Ovary (tissue), 10 donors: ENCODE measurements at places on chromosomes 1 and 21. TPM values are rescaled to one million over a fixed set of nuclear protein-coding genes. Genes with fewer than 3 reads are reported as not detected.

The NOS1AP gene
- 1.8 TPM for total RNA-seq

- no peaks in the 10 kb centered on the region for H3K36me3 ChIP-seq
- no peak overlapping the region for H3K27ac ChIP-seq
- DNase-seq = no peak
- H3K27me3 ChIP-seq = no peaks in the 10 kb centered on the region
These were observed 26.3 kb upstream of the IER5 start for GRCh38 chr1:181061891-181062835.

DNA sequence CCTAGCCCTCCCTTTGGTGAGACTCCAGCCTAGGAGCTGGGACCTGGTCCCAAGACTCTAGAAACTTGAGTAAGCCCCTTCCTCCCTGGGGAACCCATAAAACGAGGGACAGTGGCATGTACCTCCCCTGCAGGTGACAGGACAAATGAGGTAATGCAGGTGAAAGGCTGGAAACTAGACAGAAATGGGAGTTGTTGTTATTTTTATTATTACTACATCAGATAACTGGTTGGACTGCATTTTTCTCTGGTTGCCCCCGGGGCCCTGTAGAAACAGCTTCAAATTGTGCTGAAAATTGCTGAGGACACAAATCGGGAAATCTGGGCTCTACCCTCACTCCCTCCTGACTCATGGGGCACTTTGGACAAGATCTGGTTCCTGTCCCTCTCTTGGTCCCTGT lies 132.3 kb upstream of the WNT4 start:
- H3K4me1 ChIP-seq = peaks cover 2% of the 10 kb centered on the region
- H3K4me3 ChIP-seq = no peak overlapping the region
- H3K27ac ChIP-seq = no peak overlapping the region
- no peaks in the 10 kb centered on the region for H3K27me3 ChIP-seq

DNA sequence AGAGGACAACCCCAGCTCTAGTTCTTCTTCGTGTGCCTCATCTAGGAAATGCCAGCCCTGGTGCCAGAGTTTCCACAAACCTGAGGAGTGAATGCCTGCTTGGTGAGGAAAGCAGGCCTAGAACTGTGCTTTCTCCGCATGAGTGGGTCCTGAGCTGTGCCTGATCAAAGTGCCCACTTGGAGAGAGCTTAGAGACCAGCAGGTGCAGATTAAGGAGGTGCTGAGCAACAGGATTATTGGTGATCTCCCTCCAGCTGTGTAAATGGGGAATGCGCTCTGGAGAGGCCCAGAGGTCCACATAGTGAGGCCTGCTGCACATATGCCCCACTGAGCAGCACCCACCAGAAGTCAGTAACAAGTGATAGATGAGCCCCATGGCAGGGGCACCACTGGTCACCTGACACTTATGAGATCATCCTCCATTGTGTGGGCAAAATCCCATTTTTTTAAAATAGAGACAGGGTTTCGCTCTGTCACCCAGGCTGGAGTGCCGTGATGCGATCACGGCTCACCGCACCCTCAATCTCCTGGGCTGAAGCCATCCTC lies 127.2 kb upstream of the ZC3H12A start:
- DNase-seq = no peak
- no peaks in the 10 kb centered on the region for H3K4me1 ChIP-seq
- H3K4me3 ChIP-seq = no peak overlapping the region

- peaks cover 2% of the 10 kb centered on the region for H3K27me3 ChIP-seq
- H3K36me3 ChIP-seq = no peaks in the 10 kb centered on the region
- peak overlapping the region; percentile 13 for H3K4me3 ChIP-seq
These were observed 1.8 kb downstream of the NHLH2 start for GRCh38 chr1:115839029-115839678.
